ENCODE measurements at places on chromosomes 6 and 20.
A peak's percentile ranks its signal among the peaks of the same experiment; 100 is the strongest.

GRCh38 chr20:63610581-63611435 is 16.1 kb downstream of the GMEB2 start:
- no peak for DNase-seq

DNA sequence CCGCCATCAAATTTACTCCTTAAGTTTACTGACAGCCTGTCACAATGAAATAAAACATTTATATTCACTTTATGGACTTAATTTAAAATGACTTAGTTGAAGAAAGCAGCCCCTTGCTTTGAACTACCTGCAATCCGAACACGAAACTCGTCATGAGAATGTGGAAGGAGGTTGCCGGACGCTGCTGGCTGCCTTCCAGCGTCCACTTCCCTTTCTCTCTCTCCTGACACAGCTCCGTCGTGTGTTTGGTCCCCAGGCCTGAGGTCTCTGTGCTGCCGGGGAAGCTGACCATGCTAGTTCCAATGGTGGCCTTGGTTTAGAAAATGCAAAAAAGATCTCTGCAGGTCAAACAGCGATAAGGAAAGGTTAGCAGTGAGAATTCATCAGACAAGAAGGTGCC is 519.7 kb downstream of the CDH26 start:
- no peak for DNase-seq

- no peak for DNase-seq
Measured at GRCh38 chr6:132209351-132209750, 191.9 kb downstream of the MOXD1 start.

DNA sequence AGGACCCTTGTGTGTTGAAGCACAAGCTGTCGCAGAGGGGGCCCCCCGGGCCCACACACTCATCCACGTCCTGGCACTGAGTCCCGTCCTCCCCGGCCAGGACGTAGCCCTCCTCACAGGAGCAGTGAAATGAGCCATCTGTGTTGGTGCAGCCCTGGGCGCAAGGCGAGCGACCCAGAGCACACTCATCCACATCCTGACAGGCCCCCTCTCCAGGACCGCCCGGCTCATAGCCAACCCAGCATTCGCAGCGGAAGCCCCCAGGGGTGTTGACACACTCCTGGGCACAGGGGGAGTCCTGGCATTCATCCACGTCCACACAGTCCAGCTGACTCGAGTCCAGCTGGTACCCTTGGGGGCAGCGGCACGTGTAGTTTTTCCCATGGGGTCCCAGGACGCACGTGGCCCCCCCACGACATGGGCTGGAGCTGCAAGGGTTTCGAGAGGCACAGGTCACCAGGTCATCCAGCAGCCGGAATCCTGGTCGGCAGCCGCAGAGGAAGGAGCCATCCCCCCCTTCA is 1.2 kb downstream of the CD93 start:
- no peak for DNase-seq

DNA sequence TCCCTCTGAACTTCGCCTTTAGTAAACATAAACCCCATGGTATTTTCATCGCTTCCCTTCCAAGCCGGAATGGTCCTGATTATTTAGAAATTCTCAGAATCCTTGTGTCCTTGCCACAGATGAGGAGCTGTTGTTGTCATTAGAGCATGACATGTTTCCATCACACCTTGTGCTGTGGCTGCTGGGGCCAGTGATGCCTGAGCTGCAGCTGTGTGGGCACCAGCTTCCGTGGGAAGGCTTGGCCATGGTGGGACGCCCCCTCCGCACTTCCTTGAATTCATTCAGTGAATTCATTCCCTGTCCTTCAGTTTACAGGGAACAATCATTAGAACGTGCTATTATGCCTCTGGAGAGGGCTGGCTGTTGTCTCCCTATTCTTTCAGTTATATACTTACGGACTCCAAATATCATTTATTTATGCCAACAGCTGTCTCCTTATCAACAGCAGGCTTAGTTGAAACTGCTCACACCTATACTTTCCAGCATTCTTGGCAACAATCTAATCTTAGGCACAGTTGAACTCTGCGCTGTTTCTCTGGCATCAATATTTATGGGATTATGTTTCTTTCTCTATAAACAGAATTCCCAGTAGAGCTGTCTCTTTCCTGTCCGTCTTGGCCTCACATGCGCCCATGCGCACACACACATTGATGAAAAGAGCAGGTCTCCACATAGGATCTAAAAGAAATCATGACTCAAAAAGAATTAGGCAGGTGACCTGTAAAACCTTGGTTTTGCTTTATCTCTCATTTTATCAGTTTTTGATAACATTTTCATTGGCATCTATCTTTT is 9.0 kb downstream of the ADGRF1 start:
- no peak for DNase-seq

GRCh38 chr6:148846778-148847761 is 100.2 kb downstream of the UST start:
- peak; percentile 19 for DNase-seq

GRCh38 chr20:62120990-62121775 is 1.1 kb upstream of the LSM14B start:
- no peak for DNase-seq

- no peak for DNase-seq
Measured at GRCh38 chr6:116973976-116974375, 96.9 kb downstream of the RFX6 start.

- no peak for DNase-seq
Measured at GRCh38 chr6:17869010-17869752, 118.3 kb downstream of the KIF13A start.

- DNase-seq, result no peak
Measured at GRCh38 chr20:58826271-58826670, 24.4 kb downstream of the GNAS-AS1 start.

GRCh38 chr6:142830116-142830710 is 114.8 kb downstream of the HIVEP2 start:
- no peak for DNase-seq

DNA sequence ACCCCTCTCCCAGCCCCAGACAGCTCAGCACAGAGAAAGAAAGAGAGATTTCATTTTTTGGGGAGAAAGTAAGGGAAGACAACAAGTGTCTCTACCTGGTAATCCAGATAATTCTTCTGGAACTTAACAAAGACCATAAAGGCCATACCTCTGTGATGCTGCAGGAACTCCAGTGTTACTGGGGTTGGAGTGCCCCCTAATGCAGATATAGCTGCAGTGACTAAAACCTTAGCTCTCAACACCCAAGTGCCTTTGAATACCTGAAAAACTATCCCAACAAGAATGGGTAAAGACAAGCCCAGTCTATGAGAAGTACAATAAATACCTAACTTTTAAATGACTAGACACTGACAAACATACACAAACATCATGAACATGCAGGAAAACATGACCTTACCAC is 365.3 kb upstream of the PTCHD4 start:
- DNase-seq, result no peak

DNA sequence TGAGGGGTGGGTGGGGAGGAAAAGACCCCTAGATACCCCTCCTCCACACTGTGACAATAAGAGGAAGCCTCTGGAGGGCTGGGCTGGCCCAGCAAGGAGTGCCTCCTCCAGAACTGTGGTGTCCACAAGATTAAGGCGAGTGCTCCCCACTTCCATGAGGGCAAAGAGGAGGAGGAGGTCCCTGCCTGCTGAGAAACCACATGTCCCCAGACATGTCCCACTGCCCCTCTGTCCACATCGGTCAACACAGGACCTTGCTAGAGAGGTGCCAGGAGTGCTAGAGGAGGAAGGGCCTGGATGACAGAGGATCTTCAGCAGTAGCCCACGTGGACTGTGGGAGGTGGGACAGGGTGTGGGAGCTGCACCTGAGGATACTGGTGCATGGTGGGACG is 3.1 kb downstream of the RAET1G start:
- no peak for DNase-seq

DNA sequence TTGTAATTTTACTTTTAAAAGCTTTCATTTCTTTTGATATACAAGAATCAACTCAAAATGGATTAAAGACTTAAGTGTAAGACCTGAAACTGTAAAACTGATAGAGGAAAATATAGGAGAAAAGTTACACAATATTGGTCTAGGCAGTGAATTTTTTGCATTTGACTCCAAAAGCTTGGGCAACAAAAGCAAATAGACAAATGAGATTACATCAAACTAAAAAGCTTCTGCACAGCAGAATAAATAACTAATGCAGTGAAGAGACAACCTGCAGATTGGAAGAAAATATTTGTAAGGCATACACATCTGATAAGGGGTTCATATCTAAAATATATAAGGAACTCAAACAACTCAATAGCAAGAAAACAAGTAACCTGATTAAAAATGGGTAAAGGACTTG is 3.0 kb downstream of the GABRR1 start:
- DNase-seq, result no peak

GRCh38 chr6:118764766-118765165 is 113.4 kb upstream of the CEP85L start:
- no peak for DNase-seq

DNA sequence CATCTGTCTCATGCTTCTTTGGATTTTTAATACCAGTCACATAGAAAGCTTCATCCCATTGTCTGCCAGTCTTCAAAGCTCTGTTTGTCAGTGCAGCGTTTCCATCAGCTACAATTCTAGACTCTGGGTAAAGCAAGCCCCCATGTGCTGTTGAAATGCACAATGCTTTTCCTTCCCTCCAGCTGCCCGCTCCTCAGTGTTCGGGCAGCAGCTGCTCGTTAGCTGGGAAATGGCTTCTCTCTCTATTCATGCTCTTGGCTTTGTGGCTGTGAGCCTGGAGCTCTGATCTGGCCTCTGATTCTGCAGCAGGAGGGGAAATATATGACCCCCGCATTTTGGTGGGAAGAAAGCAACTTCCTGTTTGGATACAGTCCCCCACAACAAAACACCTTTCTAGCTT is 213.0 kb upstream of the CDYL start:
- DNase-seq, result no peak

DNA sequence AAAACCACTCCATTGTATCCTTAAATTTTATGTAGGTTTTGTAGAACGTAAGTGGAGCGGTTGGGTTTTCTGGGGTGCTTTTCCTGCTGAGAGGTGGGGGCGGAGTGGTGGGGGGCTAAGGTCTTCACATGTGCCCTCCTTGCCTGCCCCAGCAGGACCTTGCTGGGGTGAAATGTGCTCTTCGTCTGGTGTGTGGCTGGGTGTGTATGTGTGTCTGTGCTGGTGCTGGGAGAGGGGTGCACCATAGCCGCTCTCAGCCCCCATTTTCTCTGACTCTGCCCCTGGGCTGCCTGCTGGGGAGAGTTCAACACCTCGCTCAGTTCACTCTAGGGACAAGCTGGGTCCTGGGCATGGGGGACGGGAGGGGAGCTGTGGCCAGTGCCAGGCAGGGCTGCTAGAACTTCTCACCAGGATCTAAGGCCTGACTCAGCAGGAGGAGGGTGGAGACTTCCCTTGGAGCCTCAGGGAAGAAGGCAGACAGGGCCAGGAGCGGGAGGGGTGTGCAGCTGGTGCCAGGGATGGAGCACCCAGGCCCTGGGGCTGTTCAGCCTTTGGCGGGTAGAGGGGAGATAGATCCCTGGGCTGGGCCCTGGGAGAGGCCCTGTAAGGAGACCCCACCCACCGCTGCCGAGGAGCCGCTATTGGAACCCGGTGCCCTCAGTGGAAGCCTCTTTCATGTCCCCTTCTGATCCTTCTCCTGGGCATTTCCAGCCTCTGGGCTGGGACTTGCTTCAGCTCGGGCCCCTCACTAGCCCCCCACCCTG is 4.8 kb downstream of the SOX18 start:
- DNase-seq, result no peak

GRCh38 chr6:21348504-21349195 is 244.9 kb upstream of the SOX4 start:
- no peak for DNase-seq

DNA sequence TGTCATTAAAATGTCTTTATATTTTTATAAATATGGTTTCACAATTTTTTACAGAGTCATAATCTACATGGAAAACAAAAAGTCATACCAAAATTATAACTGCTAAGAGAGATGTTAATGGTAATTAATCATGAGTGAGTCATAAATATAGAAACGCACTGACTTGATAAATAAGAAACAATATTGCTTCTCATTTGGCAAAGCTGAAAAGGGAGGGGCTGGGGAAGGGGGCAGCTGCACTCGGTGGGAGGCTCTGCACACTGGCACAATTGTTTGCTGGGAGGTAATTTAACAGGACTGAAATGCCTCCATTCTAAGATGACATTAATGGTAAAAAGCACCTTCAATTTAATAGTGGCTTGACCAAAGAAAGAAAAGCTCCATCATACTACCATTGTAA is 133.3 kb upstream of the AGPAT4 start:
- no peak for DNase-seq

GRCh38 chr20:1489764-1490436 is 1.3 kb downstream of the SIRPB2 start:
- DNase-seq, result no peak

DNA sequence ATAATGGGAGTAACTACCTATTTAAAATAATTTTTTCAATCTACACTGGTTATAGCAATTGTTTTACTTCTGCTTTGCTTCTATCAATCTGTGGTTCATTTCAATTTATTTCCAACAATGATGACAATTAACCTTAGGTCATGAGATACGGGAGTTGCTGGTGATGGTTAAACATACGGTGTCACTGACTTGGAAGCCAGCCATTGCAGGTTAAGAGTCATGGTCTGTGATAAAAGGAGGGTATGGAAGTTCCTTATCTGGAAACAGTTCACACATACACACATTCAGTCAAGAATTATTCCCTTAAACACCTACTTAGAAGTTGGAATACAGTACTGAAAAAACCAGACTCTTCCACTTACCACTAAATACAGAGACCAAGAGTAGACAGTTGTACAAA is 180.0 kb downstream of the KIF16B start:
- no peak for DNase-seq

- DNase-seq, result no peak
Measured at GRCh38 chr20:23673209-23673608, 15.6 kb downstream of the CST4 start.

DNA sequence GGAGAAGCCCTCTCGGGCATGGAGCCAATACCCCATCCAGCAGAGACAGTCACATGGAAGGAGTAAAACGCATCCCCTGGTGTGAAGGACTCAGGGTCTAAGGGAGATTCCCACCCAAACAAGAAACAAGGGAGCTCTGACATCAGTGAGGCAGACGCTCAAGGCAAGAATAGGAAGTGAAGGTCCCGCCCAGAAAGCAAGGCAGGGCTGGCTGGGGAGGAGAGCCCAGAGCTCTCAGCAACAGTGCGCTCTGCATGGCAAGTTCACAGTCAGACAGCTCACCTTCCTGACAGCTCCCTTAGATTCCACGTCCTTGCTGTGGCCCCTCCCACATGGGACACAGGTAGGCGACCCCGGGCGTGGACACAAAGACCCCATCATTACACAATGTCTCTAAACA is 85.6 kb downstream of the TTLL2 start:
- no peak for DNase-seq

DNA sequence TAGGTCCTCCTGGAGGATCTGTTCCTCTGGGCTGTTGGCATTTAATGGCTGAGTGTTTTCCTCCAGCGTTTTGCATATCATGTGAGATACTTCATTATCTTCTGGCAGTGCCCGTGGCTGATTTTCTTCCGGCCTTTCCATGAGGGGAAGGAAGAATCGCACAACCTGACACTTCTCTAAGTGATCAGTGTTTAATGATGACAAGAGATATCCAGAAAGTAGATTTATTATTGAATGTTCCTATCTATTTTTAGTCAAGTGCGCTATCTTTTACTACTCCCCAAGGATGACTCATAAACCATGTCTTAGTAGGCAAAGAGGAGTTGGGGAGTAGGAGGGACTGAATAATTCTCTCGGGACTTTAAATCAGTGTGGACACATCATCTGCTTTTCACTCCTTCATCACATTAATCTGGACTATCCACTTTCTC is 149.7 kb downstream of the PLCB4 start:
- DNase-seq, result no peak
